GM19239 (cell line): ENCODE measurements at places on chromosomes 12 and 14.

DNA sequence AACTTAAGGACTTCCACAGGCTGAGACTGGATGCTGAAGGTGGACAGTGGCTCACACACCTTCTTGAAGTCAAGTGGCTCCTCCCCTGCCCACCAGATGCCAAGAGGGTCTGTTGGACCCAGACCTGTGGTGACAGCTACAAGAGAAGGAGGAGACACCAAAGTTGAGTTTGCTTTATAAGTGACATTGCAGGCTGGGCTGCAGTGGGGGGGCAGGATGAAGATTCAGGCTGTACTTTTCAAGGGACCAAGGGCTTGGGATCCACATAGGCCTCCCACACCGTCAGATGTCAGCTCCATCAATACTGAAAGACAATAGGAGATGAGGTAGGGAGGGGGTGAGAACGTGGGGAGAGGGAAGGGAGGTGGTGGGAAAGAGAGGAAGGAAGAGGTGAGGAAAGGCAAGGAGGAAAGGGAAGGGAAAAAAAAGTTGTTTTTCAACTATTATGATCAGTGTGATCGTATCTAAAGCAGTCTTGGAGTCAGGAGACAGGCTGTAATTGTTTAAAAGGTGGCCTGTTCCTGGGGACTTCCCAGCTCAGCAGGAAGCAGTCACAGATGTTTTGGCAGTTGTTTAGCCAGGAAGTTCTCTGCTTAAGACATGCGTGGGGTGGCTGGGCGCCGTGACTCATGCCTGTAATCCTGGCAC is 84.1 kb upstream of the RESF1 start:
- DNase-seq: peak; percentile 31

- no peak for DNase-seq
Observed at GRCh38 chr12:88725592-88726143, 145.4 kb upstream of the KITLG start.

DNA sequence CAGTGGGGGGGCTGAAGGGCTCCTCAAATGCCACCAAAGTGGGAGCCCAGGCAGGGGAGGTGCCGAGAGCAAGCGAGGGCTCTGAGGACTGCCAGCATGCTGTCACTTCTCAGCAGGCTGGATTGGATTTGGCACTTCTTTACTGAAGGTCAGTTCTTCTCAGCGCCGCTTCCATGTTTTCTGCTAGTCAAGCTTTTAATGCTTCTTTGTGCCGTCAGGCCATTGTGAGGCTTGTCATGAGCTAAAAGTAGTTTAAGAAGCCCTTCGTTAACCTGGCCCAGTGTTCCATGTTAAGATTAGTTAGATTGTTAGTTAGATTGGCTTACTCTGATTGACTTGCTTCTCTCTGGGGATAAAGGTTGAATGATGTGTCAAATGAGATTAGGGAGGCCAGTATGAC is 13.4 kb downstream of the GABARAPL1 start:
- no peak for DNase-seq

DNA sequence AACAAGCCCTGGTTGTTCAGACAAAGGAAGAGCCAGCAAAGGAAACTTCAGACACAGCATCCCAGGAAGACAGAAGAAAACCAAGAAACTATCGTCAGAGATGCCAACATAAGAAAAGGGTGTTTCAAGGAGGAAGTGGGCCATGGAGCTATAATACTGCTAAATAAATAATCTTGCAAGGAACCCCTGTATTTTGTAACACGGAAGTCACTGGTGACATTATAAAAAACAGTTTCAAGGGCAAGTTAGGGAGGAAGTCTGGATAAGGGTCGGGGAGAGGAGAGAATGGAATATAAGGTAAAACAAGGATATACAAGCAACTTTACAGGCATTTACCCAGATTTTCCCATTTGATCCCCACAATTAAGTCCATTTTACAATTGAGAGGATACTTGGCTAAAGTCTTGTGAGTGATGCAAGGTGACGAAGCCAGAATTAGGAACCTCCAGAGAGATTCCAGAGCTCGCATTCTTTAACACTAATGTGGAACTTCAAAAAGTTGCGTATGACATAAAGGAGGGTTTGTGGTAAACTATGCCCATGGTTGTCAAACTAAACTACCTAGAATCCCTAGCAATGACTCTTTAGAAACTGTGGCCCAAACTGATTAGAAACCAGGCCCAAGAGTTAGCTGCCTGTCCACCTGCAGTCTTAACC is 46.4 kb downstream of the PPM1H start:
- no peak for DNase-seq

DNA sequence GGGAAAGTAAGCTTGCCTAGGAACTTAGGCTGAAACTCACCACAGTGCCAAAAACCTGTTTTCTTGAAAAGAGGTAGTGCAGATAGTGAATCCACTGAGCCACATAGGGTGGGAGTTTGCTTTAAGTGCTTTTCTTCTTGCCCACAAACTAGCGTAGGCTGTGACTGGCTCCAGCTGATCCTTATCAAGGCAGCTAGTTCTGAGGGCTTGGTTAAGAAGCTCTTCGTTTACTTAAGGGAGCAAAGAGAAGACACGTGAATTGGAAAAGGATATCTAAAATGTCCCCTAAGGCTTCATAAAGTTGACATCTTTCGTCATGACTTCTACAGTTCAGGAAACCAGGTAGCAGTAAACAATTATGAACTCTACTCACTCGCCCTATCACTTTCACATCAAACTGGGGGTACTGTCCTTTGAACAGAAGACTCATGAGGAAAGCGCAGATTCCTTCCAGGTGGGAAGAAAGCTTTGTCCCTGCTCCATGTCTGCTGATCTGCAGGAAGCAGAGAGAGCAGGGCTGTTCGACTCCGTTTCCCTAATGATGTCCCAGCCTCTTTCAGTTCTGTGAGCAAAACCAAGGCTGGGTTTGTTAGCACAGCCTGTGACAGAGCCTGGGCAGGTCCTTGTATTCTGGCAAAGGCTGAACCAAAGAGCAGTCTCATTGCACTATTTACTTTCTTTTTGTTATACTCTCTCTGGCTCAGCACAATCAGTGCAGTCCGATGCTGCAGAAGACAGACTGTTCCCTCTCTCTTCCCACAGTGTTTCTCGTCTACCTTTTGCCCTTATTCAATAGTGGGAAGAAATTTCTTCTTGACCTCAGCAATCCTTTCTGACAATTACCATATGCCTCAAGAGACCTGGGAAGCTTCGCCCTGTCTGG is 93.5 kb upstream of the ETV6 start:
- DNase-seq: no peak

DNA sequence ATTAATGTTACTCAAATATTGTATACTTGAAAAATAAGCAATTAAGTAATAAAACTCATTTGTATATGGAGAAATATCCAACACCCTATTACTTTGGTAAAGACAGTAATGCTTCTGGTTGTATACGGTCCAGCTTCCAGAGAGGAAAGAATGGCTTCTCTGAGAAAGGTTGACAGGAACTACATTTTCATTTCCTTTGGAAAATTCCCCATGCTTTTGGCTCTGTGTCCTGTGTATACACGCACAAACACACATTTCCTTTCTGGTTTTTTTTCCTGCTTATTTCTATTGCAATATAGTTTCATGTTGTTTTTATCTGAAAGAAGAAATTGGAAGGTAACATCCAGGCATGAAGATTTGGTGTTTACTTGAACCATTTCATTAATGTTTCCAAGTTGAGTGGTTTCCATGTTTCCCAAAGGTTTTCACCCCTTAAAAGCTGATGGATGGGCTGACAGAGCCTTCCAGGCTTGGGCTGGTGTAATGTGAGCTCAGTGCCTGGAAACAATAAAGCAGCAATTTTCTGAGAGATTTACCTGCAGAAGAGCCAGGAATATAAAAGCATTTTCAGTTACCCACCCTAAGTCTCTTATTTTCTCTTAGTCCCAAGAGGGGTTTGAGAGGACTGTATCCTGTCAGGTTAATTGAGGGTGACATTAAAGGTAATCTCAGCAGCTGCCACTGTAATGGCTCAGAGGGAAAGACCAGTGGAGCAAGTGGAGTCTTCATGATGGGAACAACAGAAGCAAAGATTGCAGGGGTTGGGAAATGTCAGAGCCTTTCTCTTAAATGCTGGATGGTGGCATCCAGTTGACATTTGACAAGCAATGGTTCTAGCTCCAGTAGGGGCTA is 33.4 kb upstream of the TMTC1 start:
- no peak for DNase-seq

DNA sequence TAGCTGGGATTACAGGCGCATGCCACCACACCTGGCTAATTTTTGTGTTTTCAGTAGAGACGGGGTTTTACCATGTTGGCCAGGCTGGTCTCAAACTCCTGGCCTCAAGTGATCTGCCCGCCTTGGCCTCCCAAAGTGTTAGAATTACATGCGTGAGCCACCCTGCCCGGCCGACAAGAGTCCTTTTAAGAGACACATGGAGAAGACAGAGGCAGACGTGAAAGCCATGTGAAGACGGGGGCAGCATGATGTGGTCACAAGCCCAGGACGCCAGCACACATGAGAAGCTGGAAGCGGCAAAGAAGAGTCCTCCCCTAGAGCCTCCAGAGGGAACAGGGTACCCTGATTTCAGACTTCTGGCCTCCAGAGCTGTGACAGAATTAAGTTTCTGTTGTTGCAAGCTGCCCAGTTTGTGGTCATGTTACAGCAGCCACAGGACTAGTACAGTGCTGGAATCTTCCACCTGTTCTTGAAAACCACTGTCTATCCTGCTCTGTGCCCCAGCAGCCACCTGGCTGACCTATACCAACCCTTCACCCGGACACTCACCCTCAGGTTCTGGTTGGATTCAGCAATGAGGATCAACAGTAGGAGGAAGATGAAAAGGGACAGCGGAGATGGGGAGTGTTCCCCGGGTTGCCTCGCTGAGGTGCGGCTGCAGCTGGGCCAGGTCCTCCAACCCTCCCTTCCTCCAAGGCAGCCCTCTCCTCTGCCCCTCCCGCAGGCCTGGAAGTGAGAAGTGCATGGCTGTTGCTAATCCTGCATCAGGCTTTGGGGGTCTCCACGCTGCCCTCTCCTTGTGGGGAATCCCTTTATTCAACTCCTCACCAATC is 16.9 kb downstream of the VPS37B start:
- no peak for DNase-seq

GRCh38 chr12:60093428-60093827 is 497.6 kb downstream of the SLC16A7 start:
- DNase-seq: no peak

- DNase-seq: no peak
Observed at GRCh38 chr14:44798386-44799242, 163.1 kb downstream of the KLHL28 start.

DNA sequence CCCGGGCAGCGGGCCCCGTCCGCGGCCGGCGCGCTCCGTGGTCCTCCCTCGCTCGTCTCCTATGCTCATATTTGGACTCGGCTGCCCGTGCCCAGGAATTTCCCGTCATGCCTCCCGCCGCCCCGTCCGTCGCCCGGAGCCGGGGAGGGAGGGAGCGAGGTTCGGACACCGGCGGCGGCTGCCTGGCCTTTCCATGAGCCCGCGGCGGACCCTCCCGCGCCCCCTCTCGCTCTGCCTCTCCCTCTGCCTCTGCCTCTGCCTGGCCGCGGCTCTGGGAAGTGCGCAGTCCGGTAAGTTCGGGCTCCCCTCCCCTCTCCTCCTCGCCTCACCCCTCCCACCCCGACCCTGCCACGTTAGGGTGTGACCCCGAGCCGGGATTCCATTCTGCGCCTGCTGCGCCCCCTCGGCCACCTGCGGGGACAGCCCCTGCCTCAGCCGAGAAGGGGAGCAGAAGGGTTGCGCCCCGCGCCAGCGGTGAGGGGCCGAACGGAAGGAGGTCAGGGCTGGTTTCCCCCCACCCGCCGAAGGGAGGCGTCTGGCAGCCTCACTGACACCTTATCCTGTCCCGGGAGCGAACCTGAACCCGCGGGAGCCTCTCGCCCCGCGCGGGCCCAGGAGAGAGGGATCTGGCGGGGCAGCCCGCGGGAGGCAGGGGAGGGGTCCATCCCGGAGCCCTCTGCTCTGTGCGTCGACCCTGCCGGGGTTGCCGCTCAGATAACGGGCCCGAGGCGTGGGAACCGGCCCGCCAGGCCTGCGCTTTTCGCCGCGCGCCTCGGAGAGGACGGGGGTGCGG is at the start of gene MSRB3:
TSS of gene MSRB3 (plus strand) at position 108 of the 793 bp plus-strand sequence. CDS start 29,897 bp downstream, outside the sequence.
- DNase-seq: peak; percentile 56

DNA sequence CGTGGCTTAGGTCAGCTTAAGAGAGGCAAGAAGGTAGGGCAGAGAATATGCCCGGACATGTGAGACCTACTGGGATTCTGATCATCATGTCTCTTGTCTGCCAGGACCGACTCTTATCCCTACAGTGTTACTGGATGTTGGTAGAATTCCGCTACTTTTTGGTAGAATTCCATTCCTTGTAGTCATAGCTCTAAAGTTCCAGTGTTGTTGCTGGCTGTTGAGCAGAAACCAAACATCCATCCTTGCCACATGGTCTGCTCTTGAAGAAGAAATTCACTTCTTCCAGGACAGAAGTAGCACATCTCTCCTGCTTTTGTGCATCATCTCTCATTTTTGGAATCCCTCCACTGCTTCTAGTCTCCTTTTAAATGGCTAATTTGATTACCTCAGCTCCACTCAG is 453.7 kb downstream of the RPL10L start:
- DNase-seq: no peak

DNA sequence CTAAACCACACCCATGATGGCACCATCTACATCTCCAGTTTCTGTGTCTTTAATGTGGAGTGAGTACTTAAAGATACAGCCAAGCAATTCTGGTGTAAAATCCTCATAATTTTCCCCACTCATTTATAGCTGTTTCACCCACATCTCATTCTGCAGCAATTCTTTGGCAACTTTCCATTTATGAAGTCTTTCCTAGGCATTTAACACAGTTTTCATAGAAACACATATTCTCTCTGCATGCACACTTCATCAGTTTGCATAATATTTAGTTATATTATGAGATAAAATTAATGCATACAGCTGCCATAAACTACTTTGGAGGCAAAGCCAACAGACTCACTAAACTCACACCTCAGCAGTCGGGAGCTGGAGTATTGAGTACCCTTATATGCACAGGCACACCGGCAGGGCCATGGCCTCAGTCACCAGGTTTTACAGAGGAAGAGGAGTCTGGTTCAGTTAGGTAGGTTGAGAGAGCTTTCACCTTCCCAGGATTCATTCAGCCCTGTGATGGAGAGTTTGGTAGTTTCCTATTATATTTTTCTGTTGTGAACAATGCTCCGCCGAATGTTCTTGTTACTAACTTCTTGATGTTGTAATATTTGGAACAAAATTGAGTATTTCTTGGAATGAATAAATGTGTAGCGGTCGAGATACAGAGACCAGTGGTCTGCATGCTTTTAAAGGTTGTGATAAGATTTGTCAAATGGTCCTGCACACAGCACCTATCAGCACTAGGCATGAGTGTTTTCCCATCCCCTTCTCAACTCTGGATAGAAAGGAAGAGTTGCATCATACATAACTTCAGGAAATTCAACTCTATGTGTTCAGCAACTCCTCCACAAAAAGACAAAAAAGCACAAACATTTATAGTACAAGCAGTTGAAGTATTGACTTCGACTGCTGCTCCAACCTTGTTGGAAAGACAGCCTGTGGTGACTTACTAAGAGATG is 123.5 kb downstream of the TTC8 start:
- DNase-seq: no peak
